ENCODE measurements at places on chromosomes 3 and 15.

GRCh38 chr3:8657804-8658305 lies 13.3 kb upstream of the SSUH2 start:
- no peak for DNase-seq

DNA sequence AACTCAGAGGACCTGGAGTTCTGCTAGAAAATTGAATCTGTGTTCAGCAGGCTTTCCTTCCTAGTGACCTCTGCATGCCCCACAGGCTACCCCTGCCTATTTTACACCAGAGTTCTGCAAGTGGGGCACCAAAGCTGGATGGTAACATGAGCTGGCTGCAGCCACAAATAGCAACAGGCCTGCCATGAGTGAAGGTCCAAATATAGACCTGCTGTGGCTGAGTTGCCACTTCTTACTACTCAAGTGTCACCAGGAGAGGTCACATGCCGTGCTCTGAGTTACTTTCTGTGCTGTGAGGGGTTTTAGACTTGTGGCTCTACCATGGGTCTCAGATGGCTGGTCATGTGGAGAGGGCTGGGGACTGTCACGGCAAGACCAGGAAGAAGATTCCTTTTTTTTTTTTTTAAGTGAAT lies at the start of gene FSD2:
FSD2 (minus strand) TSS at position 76 of the 413 bp plus-strand sequence. CDS start 18,679 bp downstream, outside the sequence.
- no peak for DNase-seq

DNA sequence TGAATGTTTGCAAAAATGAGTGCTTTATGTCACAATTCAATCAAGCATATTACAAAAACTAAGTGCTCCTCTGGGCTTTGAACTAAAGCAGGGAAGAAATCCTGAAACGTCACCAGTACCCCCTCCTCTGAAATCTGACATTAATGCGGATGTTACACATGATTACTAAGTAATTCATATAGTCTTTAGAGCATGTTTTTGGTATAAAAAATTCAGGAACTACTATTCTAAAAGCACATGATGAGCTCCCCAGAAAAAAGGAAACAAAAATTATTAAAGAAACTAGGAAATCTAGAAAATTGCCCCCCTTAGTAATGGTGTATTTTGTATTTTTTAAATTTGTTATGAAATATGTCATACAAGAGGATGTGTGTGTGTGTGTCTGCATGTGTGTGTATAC lies 87.7 kb downstream of the MYO5A start:
- no peak for DNase-seq

DNA sequence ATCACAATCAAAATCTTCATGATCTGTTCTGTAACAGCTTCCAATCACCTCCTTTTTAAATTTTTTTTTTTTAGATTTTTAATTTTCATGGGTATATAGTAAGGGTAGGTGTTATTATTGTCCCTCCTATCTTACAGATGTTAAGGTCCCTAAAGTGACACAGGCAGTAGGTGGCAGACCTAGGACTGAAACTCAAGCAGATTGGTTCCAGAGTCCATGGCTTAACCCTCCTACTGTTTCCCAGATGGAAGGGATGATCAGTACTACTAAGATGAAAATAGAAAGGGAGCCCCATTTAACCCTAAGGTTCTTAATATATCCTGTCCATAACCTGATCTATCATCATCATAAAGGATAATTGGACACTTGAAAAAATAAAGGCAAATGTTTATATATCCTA lies 57.1 kb downstream of the CHAC1 start:
- DNase-seq = no peak

GRCh38 chr15:81419332-81419943 lies 45.4 kb upstream of the TMC3 start:
- DNase-seq = no peak

GRCh38 chr15:59689626-59690236 lies 611 bp upstream of the BNIP2 start:
- DNase-seq = peak; percentile 7

DNA sequence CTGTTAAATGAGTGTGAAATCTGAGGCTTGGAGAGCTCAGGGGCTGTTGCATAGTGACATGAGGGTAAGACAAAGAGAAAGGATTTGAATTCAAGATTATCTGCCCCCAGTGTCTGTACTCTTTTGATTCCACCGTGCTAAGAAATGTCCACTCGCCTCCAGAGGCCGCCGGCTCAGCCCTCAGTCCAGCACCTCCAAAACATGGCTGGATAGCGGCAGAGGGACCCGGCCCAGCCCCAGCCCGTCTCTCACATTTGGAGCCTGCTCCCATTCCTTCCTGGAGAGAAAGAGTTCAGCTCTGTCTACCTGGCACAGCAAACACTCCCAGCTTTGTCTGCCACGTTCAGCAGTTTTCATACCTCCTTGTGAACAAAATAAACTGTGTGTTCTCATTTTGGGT lies 84.8 kb upstream of the IQSEC1 start:
- DNase-seq = no peak

GRCh38 chr3:13728487-13728886 lies 151.4 kb downstream of the WNT7A start:
- DNase-seq = no peak

Data from H1 (cell line).